Activated T-helper 2 cell treated with anti-CD3 and anti-CD28 coated beads, Interferon-gamma antibody, Interleukin-2, Interleukin-4, amounts not matched to agents 10 μg/mL and 5 μg/mL and 100 μg/mL, durations not matched to agents 14 hours and 24 hours and 36 hours (primary cell): ENCODE measurements at places on chromosomes 1 and 21. TPM values are rescaled to one million over a fixed set of nuclear protein-coding genes. Genes with fewer than 3 reads are reported as not detected.

- DNase-seq, result no peak
Measured at GRCh38 chr1:200929530-200930278, 35.0 kb downstream of the INAVA start.

The SAMD13 gene
- 0.30 and 0.44 TPM in 2 replicates for total RNA-seq

DNA sequence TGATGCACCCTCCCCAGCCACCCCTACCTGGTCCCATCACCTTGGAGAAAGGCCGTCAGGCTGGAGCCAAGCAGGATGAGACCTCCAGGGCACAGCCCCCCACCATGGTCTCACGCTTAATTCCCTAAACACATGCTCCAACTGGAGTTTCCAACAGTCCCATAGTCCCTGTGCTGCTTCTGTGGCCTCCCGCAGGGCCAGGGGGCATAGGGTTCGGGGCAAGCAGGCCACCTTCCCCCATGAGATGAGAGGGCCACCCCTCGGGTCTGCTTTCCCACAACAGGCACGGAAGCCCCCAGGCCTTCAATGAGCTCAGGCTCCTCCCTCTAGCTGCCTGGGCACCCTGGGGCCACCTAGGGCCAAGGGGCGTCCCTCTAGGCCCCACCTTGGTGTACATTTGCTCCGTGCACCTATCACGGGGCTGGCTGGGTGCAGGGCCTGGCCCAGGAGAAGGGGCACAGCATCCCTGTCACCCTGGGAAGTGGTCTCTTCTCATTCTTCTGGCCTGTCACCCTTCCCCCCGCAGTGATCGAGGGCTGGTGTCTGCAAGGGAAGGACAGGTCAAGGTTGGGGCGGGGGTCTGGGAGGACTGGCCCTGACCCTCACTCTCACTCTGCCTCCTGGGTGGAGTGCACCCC is 42.4 kb downstream of the TRIM11 start:
- DNase-seq, result no peak

DNA sequence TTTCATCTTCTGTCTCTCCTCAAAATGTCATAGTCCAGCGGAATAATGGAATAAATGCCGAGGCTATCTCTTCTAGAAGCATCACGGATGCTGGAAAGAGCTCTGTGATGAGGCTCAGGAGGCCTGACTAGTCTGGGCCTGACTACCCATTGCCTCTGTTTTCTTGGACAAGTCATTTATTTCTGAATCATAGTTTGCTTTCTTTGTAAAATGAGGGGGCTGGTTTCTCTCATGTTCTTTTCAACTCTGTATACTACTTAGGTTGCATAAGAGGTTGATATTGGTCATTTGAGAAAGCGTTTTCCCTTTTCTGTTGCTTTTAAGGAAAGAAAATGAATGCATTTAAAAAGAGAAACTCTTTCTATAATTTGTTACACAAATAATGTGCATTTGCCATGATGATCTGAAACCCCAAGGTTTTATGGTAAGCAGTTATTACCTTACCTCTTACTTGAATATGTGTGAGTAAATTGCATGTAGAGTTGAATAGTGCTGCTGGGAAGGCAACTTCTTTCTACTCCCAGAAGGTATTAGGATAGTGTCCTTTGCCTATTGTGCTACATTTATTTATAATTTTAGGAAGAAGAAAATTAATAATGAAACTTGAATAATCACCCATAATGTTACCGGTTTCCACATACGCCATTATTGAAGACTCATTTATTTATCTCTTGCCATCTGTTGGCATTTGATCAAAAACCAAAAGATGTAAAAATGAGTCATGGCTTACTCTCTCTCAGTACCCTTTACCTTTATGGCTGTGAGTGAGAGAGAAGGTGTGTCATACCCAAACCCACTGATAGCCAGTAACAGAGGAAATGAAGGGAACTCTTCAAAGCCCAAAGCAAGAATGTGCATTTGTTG is 179.1 kb downstream of the FASLG start:
- DNase-seq, result no peak

DNA sequence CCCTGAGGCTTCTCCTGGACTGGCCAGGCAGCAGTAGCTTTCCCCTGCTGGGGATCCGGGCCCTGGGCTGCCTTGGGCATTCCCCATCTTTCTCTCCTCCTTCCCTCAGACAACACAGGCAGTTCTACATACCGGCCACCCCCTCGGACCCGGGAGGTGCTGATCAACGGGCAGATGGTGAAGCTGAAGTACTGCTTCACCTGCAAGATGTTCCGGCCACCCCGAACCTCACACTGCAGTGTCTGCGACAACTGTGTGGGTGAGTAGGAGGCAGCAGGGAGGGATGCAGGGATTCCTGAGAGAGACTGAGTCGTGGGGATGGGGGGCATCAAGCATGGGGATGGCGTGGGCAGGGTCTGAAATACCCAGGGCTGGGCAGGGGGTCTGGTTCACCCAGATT is 14.4 kb upstream of the SFN start:
- no peak for DNase-seq

GRCh38 chr1:57447551-57447950 is 23.7 kb upstream of the DAB1 start:
- DNase-seq, result no peak

The ANGPTL1 gene
- not detected in 2 replicates for total RNA-seq

The GPR89A gene
- 28.9 and 30.0 TPM in 2 replicates for total RNA-seq

DNA sequence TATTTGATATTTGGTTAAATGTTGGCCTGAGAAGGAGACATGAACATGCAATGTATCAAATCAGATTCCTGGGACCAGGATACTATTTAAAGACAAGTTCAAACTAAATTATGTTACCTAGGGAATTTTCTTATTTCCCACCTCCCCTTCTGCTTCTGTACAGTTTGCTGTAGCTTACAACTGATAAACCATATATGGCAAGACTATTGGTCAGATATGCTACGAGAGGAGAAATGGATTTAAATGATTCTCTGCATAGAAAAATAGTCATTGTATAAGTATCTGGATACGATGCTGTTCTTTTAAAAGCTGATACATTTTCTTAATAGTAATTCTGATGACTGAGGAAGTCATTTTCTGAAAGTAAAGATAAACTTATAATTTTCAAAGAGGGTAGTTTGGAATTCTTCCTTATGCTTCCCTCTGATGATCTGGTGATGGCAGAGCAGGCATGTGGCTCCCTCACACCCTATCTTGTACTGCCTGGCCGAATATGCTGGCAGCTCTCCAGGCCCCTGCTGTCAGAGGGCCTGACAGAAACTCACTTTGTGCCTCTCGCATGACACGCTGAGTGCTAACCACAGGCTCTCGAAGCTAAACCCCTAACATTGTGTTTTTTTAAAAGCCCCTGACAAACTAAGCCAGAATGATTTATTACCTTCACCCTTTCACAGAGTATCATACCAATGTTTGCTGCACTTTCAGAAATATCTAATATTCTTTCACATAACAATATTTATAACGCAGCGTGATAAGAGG is 19.4 kb downstream of the RRP15 start:
- DNase-seq, result no peak

The OR2M3 gene
- total RNA-seq, result not detected in 2 replicates

The RPAP2 gene
- total RNA-seq, result 41.9 and 42.8 TPM in 2 replicates

GRCh38 chr1:67791686-67792085 is 41.6 kb downstream of the GNG12 start:
- DNase-seq, result no peak

GRCh38 chr1:217561446-217561845 is 69.4 kb downstream of the GPATCH2 start:
- no peak for DNase-seq

- DNase-seq, result no peak
Measured at GRCh38 chr1:45097944-45098343, 85.9 kb downstream of the UROD start.

The FAM151A gene
- total RNA-seq, result not detected in 2 replicates

DNA sequence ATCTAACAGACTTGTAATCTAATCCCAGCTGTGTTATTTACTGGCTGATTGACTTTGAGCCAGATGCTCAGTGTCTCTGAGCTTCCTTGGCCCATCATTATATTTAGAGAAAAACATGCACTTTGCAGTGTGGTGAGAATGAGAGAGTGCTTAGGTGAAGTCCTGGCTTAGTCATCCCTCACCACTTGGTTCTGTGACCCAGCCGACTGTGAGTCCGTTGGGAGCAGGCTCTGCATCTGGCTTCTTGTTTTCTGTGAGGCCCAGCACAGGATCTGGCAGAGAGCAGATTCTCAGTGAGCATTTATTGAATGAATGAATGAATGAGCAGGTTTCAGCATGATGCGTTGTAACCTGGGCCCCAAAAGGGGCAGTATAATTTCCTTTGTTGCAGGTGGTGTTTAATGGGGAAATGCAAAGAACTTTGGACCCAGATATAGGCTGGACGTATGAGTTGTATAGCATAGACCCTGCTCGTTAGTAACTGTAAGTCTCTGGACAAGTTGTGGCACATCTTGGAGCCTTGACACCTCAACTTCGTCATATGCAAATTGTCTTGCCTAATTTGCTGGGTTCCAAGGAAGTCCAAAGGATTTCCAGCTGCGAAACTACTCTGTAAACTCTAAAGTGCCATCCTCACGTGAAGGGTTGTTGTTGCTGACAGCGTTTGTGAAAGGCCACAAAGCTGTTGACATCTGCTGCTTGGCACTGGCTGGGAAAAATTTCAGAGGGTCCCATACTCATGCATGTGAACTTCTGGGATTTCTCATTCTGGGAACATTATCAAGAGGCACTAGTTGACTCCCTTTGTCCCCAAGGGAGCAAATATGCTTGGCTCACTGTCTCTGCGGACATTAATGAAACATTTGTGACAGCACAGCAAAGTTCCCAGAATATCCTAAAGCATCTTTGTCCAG is 138.8 kb upstream of the USP24 start:
- DNase-seq, result no peak

- DNase-seq, result no peak
Measured at GRCh38 chr1:26946270-26946669, 14.0 kb downstream of the KDF1 start.

DNA sequence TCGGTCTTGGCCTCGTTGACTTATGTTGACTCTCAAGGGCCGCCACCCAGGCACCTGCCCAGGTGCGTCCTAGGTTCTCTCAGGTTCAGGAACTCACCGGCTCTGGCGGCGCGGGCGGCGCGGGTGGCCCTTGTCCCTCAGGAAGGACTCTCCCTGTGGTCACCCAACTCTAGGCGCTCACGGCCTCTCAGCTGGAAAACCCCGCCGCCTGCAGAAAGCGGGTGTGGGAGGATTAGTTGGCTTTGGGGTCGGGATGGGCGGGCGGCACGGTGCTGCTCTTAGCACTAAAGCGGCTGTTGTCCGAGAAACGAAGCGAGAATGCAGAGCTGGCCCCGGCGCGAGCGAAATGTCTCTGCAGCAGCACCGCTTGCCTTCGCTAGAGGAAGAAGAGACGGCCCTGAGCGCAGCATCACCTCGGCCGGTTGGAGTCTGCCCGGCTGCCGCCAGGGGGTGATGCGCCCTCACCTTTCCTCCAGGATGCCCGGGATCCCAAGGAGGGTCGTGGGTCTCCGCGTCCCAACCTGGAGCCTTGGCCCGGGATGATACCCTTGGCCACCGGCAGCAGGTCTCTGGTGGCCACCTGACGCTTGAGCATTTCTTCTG is 8.1 kb upstream of the TADA1 start:
- no peak for DNase-seq

The CELA2A gene
- not detected in 2 replicates for total RNA-seq
